Effector memory CD8-positive, alpha-beta T cell (primary cell): ENCODE measurements at places on chromosomes 2 and 18.

DNA sequence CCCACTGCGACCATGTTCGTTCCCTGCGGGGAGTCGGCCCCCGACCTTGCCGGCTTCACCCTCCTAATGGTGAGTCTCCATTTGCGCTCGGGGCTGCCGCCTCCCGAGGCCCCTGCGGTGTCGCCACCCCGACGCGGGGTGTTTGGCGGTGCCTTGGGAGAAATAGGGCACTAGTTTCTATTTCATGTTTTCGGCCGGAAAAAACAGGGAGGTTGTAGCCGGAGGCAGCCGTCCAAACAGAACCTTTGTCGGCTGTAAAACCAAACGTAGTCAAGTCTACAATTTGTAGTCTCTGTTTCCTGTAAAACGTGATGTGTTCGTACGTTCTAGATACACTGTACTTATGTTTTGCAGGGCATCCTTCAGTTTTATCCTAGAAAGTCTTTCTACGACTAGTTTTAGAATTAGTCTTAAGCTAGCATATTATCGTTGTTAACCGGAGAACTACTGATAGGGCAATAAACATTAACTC is 290 bp downstream of the PSMG2 start:
- DNase-seq, result no peak

DNA sequence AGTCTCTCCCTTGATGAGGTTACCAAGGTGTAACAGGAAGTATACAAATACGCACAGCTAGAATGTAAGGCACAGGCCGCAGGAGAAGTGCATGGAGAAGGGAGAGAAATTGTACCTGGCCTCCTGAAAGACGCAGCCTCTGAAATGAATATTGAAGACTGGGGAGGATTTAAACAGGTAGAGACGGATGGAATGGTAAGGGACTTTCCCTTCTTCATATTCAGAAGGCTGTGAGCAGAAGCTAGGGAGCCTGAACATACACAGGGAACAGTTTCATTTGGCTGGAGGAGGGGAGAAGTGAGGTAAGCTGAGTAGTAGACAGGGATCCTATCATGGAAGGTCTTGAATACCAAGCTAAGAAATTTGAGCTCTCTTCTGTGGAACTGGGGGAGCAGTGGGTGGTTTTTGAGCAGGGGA is 112.7 kb downstream of the ANKRD44 start:
- no peak for DNase-seq

DNA sequence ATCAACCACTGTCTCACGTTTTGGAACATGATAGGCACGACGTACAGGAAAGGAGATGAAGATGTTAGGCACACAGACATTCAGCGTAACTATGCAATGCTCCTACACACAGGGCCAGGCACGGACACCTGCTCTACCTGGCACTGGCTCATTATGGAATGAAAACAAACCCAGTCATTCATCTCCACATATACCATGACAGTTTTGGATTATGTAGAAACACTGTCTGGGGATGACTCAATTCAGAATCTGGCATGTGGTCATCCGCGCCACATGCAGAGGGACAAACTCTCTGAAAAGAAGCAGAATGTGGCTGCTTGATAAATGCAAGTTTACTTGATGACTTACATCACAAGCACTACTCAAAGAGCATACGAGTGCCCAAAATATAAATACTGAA is 29.5 kb upstream of the NFU1 start:
- no peak for DNase-seq

DNA sequence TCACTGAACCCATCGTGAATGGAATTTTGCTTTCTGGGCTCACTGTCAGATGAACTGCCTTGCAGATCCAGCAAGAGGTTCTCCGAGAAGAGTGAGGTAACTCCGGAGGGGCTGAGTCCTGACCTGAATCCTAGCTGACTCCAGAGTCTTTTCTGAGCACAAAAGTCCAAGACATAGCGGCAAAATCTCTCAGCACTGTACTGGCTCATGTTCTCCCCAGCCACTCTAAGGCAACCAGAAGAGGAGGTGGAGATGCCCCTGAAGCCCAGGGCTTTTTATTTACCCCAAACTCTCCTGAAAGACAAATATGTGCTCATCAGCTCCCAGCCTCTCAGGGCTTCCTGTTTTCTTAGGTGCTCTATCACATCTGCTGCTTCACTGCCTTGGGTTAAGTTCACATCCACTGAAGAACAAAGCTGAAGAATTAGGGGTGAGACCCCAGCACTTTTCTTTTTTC is 221.8 kb downstream of the MREG start:
- DNase-seq, result no peak

- DNase-seq, result no peak
Observed at GRCh38 chr2:1238598-1239138, 174.6 kb upstream of the TPO start.

DNA sequence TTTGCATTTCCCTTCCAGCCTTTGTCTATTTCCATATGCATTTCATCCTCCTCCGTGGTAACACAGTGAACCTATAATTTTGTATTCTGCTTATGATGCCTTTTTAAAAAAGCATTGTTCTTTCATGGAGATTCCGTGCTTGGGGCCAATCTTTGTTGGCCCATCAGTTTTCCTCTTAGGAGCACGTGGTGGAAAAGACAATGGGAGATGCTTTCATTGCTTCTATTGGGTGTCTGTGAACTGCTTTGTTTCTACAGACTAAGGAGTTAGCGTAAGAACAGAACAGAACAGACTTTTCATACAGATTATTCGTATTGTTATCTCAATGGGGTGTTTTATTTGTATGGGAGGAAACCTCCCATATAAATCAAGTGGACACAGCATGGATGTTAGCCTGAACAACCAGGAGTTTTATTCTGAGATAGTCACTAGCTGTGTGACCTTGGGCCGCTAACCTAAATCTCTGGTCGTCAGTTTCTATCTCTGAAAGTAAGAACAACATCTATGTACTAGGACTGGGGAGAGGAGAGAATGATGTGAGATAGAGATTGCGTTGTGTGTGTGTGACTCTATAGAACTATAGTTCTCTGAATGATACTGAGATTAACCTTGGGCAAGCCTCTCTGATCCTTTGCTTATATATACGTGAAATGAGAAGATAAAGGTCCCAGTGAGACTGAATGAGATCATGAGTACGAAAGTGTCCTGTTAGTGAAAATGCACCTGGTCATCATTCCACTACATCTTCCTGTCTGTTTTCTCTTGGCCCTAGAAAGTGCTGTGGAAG is 22.9 kb upstream of the YWHAQ start:
- no peak for DNase-seq

DNA sequence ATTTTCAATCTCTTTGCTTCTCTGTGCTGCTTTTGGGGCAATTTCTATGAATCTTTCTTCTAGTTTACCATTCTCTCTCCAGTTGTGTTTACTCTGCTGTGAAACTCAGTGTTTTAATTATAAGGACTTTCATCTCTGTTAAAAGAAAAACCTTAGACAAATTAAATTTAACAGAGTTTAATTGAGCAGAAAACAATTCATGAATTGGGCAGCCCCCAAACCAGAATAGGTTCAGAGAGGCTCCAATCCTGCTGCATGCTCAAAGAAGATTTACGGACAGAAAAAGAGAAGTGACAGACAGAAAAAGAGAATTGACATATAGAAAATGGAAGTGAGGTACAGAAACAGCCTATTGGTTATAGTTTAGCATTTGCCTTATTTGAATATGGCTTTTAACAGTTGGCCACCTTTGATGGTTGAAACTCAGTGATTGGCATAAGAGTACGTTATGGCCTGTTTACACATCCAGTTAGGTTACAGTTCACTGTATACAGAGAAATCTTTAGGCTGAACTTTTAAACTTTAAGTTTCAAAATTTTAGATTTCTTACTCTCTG is 120.4 kb downstream of the RNF152 start:
- no peak for DNase-seq

GRCh38 chr2:129396980-129397599 is 582.4 kb upstream of the RAB6C start:
- no peak for DNase-seq

GRCh38 chr2:182716650-182716979 is 558 bp downstream of the DNAJC10 start:
- no peak for DNase-seq
